CD14-positive monocyte (primary cell): ENCODE measurements at places on chromosomes 12 and 14.

DNA sequence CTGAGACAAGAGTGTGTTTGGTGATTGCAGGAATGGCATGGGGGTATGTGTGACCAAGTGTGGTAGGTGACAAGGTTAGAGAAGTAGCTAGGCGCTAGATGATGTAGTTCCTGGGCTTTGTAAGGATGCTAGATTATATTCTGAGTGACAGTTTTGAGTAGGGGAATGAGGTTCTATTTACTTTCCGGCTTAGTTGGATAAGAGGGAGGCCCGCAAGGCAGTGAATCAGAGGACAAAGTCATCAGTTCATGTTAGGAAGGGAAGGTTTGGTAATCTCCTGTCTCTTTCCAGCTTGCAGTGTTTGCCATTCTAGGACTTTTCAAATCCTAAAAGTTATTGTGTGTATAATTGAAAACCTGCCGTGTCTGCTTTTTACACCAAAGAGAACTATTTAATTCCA lies 45.0 kb downstream of the CFAP54 start:
- no peak for DNase-seq

GRCh38 chr14:52091928-52092327 lies 23.1 kb upstream of the NID2 start:
- DNase-seq: no peak

- DNase-seq: no peak
Observed at GRCh38 chr14:63709589-63709988, 18.3 kb downstream of the SGPP1 start.

GRCh38 chr14:20470603-20470901 lies 1.3 kb downstream of the PNP start:
- DNase-seq: no peak

GRCh38 chr12:3144495-3144894 lies 67.3 kb downstream of the TSPAN9 start:
- DNase-seq: no peak

DNA sequence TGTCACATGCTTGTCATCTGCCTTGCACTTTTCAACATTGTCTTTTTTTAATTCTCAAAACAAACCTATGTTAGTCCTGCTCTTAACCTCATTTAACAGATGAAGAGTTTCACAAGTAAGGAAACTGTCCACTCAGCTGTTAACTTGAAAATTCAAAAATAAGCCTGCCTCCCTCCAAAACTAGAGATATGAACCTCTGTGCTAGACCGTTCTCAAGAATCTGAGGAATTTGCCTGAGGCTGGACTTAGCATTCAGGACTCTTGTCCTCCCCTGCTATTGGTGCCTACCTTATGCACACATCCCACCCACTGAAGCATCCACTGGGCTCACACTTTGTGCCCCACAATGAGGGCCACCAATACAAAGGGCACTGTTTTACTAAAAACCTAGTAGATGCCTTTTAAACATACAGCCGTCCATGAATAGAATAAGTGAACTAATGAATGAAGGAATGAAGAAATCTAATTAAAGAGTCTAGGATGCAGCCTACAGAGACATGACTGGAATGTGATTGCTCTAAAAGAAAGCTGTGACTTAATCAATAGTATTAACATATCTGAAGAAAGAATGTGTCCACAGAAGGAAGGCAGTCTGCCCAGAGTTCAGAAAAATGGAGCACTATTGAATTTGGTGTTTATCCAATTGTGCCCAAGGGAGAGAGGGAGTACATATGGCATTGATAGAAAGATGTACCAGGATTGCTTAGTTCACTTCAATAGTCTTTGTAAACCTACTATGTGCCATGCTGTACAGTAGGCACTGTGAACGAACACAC lies 238.5 kb downstream of the SPTSSA start:
- DNase-seq: no peak

DNA sequence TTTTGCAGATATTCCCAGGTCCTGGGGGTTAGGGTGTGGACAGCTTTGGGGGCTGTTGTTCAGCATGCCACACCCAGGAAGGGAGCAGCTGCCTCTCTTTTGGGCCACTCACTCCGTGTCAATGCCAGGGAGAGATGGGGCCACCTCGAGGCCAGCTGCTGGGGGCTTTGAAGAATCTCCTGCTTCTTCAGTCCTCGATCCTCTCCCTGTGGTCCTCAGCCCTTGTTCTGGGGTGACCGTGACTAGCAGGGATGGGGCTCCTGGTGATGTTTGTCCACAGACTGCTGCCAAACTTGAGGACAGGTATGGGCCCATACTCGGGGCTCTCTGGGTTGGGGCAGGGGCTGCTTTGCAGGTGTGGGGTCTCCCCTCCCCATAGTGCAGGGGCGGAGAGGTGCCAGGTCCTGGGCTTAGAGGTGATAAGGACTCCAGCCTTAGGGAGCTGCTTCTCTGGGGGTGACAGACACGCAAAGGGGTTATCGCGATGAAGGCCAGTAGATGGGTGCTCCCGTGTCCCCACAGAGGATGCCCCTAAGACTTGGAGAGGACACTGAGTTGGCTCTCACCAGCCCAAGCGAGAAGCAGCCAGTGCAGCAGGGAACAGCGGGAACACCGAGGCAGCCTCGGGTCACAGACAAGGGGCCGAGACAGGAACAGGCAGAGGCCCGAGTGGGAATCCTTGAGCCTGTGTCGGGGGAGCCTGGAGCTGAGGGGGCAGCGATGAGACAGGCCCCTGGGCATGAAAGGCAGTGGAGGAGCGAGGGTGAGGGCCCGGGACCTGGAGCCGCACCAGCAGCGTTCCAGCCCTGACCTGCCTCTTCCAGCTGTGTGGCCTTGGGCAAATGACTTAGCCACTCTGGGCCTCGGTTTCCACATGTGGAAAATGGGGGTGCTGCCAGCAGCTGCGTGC lies 11.1 kb downstream of the RFLNA start:
- DNase-seq: no peak

GRCh38 chr14:89430391-89431236 lies 13.6 kb upstream of the FOXN3 start:
- peak; percentile 70 for DNase-seq

- no peak for DNase-seq
Observed at GRCh38 chr14:99163446-99163845, 108.6 kb downstream of the BCL11B start.
